Myocyte (in vitro differentiated cells): ENCODE measurements at places on chromosomes 16 and 17. TPM values are rescaled to one million over a fixed set of nuclear protein-coding genes. Genes with fewer than 3 reads are reported as not detected.

DNA sequence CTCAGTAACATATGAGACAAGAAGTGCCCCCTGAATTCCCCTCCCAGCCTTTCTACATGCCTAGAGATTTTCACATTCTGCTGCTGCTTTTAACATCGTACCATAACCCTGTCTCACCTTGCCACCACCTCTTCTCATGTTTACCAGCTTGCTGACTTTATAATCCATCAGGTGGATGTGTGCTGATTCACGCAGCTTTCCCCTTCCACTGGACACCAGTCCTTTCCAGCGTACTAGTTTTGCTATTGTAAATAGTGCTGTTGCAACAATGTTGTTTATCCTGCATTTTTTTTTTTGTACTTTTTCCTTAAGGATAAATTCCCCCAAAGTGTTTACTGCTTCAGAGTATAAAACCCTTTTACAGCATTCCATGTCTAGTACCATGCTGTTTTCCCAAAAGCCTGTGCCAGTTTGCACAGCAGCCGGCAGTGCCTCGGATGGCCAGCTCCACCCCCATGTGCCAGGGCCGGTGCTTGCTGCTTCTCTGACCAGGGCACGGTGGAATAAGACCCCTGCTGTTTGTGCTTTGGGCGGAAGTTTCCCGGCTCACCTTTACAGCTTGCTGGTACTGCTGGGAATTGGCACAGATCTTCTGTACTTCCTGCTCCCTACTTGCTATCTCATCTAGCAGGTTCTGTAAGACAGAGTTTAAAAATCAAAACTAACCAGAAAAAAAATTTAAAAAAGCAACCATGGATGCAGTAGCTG lies 41.3 kb downstream of the UBN1 start:
- DNase-seq = no peak

- peak; percentile 75 for DNase-seq
These were observed 22.3 kb downstream of the MAP3K14 start for GRCh38 chr17:45294506-45294905.

GRCh38 chr16:53549970-53550690 lies 47.1 kb upstream of the AKTIP start:
- DNase-seq = peak; percentile 82

- DNase-seq = peak; percentile 93
These were observed 94.9 kb downstream of the ANKRD11 start for GRCh38 chr16:89395150-89396142.

DNA sequence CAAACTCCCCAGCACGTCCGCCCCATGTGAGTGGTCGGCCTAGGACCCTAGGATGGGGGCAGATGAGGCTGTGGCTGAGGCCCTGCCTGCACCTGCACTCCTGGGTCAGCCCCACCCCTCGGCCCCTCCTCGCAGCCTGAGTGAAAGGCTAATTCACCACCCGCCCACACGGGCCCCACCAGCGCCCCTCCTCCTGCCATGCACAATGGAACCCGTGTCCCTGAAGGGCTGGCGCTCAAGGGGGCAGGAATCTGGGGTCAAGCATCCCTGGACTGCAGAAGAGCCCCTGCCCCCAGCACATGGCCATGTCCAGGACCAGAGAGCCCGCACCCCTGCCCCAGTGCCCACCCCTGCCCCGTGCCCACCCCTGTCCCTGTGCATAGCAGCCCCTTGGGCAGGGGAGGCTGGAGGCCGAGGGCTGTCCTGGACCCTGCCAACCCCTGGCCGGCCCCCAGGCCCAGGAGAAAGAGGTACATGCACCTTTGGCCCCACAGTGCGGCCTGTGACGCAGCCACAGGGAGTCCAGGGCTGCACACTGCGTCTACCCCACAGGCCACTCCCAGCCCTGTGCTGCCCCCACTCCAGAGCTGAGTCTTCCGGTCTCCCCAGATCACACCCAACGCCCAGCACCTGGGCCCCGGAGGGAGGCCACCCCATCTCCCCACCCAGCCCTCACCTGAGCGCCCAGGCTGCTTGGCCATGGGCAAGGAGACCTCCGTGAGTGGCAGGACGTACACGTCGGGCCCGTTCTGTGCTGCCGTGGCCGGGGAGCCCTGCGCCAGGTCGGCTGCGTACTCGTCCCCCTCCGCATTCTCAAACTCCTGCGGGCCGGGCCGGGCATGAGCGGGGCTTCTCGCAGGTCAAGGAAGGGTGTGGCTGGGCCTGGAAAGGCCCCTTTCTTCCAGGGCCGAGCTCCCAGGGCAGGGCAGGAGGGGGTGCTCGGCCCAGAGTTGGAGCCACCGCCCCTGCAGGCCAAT lies 34.6 kb upstream of the PVALEF start:
- DNase-seq = no peak

DNA sequence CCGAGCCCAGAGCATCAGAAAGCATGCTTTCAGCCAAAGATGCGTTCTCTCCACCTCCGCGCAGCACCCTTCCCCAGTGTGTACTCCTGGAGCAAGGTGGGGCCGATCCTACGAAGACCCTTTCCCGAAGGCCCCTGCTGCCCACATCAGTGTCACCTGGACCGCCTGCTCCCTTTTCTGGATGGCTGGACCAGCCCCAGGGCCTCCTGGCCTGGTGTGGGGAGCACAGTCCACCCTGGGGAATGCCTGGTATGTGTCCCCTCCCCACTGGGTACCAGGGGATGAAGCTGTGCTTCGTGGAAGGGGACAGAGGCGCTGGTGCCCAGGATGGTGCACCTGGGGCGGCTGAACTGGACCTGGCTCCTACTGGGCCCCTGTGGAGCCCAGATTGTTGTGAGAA lies 173.8 kb downstream of the SEC14L1 start:
- DNase-seq = no peak

DNA sequence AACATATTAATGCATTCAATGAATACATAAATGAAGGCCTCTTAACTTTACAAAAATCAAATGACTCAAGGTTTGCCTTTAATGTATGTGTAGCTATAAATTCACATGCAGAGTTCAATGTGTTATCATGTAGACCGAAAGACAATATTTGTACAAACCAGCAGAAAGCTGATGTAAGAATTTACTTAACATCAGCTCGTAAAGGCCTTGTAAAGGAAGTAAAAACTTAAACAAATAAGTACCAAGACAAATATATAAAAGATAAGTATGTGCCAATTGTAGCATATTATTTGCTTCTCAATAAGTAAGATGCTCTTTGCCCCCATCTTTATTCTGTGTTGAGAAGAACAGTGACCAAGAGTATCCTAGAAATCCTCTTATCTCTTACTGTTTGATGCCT lies 105.7 kb downstream of the SYCE1L start:
- no peak for DNase-seq

GRCh38 chr17:80646328-80646727 lies 101.7 kb downstream of the RPTOR start:
- DNase-seq = no peak

DNA sequence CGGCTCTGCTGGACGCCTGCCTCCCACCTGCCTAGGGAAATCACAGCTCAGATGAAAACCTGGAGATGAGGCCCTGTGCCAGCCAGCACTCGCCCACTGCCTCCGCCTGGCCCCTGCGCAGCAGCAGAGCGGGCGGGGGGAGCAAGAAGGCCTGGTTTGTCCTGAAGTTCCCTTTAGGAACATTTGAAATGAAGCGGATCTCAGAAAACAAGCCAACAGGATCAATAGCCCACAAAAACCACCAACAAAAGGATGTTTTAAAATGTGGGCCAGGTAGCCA lies 48.0 kb downstream of the RBFOX3 start:
- no peak for DNase-seq

DNA sequence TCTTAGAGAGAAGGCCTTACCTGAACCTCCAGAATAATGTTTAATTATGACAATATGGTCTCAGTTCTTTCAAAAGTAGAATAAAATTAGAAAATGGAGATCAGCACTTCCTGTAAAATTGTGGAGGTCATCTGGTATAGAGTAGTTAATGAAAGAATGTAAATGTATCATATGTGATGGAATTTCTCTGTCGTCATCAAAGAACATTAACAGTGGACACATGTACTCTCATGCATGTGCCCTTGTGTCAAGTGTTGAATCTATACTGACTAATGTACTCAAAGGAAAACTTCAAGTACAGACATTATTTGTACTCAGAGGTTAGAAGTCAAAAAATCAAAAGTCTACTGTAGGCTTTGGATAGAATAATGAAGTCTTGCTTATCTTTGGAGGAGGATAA lies 129.2 kb upstream of the MYOCD start:
- no peak for DNase-seq

- no peak for DNase-seq
These were observed 718.1 kb upstream of the SOX9 start for GRCh38 chr17:71402661-71403141.

- DNase-seq = peak; percentile 20
These were observed 336.5 kb downstream of the C16orf95 start for GRCh38 chr16:86980644-86981043.

DNA sequence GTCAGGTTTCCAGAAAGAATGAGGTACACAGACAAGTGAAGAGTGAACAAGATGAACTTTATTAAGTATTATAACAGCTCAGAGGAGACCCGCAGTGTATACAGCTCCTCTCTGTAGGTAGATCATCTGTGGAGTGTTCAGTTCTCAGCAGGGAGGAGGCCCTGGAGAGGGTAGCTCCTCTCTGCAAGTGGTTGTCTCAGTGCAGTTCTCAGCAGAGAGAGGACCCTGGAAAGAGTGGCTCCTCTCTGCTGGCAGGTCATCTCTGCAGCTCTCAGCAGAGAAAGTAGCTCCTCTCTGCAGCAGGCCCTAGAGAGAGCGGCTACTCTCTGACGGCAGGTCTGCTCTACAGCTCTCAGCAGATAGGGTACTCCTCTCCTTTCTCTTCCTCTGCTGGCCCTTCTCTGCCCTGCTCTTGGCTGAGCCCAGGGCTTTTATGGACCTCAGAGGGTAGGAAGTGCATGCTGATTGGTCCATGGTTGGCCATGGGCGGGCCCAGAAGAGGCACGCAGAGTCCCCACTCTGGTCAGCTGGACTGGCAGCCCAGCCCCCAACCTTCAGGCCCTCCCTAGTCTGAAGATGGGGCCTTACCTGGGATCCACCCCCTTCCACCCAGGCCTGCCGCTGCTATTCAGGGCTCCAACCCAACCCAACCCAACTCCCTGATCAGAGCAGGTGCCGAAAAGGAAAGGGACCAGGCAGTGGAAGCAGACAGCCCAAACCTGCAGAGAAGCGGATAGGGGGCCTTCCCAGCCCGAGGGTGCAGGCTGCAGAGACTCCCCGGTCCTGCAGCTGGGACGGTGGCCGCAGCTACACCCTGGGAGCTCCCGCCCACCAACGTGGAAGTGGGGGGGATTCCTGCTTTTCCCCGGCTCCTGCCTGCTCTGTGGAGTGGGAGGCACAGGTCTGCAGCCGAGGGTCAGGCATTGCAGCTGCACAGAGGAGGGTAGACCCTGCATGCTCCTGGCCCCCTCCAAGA lies 18.5 kb upstream of the DNAJA2 start:
- no peak for DNase-seq

DNA sequence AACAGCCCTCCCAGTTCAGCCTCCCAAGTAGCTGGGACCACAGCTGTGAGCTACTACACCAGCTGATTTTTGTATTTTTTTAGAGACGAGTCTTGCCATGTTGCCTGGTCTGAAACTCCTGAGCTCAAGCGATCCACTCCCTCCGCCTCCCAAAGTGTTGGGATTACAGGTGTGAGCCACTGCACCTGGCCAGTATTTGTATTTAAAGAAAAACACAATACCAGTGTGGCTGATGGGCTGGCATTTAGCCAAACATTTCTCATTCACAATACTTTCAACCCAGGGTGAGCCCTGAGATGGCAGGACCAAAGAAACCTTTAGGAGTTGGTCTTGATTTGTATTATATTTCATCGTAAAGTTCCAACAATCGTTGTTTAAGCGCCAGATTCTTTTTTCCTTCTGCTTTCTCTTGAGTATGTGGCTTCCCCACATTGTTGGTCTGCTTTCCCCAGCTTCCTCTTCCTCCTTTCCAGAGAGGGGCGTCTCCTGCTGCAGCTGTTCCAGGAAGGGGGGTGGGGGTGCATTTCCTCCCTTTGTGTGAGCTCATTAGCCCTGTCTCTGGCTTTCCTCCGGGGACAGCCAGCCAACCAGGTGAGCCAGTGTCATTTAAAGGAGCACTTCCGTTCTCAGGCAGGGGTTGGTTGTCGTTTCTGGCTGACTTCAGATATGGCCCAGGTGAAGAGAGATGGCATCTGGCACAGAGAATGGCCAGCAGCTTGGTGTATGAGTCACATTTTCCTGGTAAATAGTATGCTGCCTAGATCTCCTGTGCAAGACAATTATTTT lies 79.9 kb downstream of the GPRC5B start:
- peak; percentile 62 for DNase-seq

- DNase-seq = peak; percentile 36
These were observed at the start of gene NME4 for GRCh38 chr16:397135-397661. Gene NME4 (plus strand): TSS chr16:397199. CDS start chr16:397223, 24 bp downstream.

DNA sequence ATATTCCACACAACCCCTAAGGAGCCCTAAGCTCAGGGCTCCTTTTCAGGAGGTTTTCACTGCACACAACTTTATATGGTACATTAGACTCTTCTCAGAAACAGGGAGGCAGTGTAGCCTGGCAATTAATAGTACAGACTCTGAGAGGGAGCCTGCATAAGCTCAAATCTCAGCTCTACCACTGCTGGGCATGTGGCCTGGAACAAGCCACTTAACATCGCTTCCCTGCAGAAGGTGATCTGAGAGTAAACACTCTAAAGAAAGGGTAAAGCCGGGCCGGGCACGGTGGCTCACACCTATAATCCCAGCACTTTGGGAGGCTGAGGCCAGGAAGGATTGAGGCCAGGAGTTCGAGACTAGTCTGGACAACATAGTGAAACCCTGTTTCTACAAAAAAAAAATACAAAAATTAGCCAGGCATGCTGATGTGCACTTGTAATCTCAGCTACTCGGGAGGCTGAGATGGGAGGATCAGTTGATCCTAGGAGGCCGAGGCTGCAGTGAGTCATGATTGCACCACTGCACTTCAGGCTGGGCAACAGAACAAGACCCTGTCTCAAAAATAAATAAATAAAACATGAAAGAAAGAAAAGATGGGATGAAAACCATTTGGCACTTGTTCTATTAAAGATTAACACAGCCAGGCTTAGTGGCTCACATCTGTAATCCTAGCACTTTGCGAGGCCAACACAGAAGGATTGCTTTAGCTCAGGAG lies 70.7 kb upstream of the DNAJA2 start:
- DNase-seq = no peak

GRCh38 chr17:80561541-80562114 lies 17.0 kb downstream of the RPTOR start:
- peak; percentile 36 for DNase-seq

ITGAL gene
- not detected in 2 replicates for total RNA-seq

SHISA6 gene
- total RNA-seq = not detected in 2 replicates

DNAI2 gene
- not detected in 2 replicates for total RNA-seq

PDILT gene
- not detected in 2 replicates for total RNA-seq

KRT15 gene
- not detected in 2 replicates for total RNA-seq

ACSM3 gene
- total RNA-seq = not detected in 2 replicates

KCNJ18 gene
- total RNA-seq = not detected in 2 replicates
